Fibroblast of skin of left biceps (primary cell): ENCODE measurements at places on chromosomes 1 and 21.

DNA sequence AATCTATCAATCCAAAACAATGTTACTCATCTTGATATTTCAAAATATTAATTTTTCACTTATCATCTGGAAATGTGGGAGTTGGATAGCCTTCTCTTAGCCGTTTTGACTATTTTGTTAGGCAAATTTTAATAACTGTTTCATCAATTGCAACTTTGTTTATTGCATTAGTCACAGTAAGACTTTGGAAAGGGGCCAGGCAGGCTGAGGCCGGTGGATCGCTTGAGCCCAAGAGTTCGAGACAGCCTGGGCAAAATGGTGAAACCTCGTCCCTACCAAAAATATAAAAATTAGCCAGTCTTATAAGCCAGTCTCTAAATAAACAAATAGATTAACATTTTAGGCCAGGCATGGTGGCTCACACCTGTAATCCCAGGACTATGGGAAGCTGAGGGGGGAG lies 113.0 kb upstream of the NR5A2 start:
- no peak for DNase-seq

GRCh38 chr1:84704872-84705417 lies 14.7 kb upstream of the SSX2IP start:
- no peak for DNase-seq

GRCh38 chr1:203781962-203782361 lies 13.5 kb upstream of the ZBED6 start:
- DNase-seq, result no peak

- no peak for DNase-seq
Measured at GRCh38 chr1:182851825-182852224, 12.7 kb downstream of the DHX9 start.
